Stimulated activated CD8-positive, alpha-beta memory T cell treated with anti-CD3 and anti-CD28 coated beads, Interleukin-15, amount 100 ng/mL, for 24 hours (primary cell): ENCODE measurements at places on chromosomes 12 and 14.

- no peak for DNase-seq
Observed at GRCh38 chr14:63650256-63650952, 8.7 kb upstream of the WDR89 start.

DNA sequence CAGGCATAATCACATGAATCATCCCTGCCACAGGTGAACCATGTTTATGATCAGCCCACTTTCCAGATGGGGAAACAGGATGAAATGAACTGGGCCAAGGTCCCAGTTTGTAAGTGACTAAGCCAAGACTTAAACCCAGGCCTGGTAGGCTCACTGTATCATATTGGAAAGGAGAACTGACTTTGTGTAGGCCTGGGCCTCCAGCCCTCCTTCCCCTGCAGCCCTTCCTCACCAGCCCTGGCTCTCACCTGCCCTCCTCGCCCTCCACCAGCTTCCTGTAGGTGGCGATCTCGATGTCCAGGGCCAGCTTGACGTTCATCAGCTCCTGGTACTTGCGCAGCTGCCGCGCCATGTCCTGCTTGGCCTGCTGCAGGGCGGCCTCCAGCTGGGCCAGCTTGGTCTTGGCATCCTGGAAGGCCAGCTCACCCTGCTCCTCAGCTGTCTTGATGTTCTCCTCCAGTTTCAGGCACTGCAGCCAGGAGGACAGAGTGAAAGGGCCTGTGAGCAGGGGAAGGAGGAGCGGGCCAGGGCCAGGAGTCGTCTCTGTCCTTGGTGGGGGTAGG, 19.8 kb downstream of the KRT80 start:
- no peak for DNase-seq

- no peak for DNase-seq
Observed at GRCh38 chr14:55477680-55478079, 37.3 kb upstream of the TBPL2 start.

DNA sequence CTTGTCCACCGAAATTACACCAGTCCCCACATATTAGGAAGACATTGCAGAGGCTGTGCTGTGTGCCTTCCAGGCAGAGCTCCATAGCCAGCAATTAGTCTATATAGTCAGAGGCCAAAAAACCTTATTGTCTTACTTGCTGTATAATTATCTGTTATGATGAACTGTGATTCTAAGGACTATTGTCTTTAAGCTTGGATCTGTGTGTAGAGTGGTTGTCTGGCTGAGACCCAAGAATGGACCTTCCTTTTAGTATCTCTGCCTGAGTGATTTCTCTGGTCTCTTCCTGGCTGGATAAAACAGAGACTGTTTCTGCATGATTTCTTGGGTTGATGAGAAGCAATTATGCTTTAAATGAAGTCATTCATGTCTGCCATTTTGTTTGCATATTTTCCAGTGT, 465.3 kb downstream of the PRKD1 start:
- DNase-seq, result no peak

DNA sequence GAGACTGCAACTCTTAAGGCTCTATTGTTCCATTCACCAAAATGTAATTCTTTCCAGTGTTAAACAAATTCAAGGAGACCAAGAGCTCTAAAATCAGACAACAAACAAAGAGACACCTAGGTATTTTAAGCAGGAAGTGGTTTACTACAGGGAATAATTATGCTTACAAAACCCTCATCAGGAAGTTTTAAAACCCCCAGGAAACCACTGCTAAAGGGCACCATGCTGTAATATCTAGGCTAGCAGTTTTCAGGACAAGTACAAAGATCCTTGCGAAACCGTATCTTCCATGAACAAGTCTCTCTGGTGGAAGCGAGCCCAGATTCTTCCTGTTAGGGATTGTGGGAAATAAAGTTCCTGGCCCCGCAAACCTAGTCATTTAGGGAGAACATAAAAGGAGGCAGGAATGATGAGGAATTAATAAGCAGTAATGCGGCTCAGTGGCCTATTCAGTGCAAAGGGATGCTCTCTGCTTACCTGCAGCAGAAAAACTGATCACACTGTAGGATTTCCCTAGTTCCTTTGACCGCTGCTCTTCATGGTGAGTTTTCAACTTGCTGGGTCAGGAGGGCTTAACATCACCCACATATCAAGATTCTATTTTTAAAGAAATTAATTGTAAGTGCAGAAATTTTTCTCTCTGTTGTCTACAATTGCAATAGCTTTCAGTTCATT, 42.8 kb downstream of the ACSM4 start:
- DNase-seq, result no peak

GRCh38 chr12:318759-319515, 56.3 kb upstream of the SLC6A13 start:
- no peak for DNase-seq

DNA sequence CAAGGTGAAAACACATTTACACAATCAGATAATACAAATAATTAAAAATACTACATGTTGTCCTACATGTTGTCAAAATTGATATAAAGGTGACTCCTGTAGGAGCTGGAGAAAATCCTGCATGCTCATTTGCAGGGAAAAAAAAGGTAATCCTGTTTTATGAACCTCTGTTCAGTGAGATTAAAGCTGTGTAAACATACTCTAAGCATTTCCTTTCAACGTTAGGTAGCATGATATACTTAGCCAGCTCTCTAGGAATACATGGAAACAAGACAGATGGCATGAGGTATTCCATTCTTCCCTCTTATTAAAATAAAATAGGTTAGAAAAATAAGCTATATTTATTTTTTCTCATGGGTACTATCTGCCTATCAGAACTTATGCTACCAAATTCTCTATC, 635.7 kb upstream of the FLRT2 start:
- DNase-seq, result no peak

- no peak for DNase-seq
Observed at GRCh38 chr14:95522556-95522955, 6.1 kb upstream of the SYNE3 start.

DNA sequence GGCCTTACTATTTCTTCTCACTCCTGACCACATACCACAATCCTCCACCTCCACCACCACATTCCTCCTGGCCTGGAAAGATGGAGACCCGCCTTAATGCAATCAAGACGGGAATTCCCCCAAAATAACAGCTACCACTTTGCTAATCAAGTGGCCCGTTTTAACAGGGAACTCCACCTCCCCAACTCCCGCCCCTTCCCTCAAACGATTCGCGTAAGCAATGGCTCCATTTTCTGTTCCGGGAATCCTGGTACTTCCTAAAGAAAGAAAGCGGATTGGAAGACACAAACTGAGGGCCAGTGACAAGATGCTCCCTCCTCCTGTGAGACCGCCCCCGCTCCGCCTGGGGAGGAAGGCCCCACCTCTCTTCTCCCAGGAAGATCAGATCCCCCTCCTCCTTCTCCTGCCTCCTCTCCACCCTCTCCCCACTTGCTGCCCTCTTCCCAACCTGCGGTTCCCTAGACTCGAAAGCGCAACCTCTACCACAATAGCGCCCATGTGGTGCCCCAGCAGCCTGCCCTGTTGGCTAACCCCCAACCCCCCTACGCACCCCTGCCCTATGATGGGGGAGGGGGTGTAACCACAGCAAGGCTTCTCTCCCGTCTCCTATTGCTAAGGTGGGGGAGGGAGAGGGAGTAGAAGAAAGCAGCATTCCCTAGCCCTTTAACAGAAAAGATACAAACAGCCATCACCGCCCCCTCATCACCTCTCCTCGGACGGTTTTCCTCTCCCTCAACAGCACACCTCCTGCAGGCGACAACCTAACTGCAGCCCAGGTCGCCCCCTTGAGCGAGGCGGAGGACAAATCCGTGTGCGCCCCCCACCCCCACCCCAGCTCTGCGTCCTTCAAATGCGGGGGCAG, 777 bp downstream of the ARF3 start:
- DNase-seq, result no peak
